Cortex of kidney (tissue), 1 donor: ENCODE measurements at places on chromosomes 2 and 18.

- DNase-seq, result no peak
These were observed 8.4 kb downstream of the DSEL start for GRCh38 chr18:67508146-67508545.

- DNase-seq, result no peak
These were observed 282.6 kb downstream of the CPS1 start for GRCh38 chr2:210839034-210839433.

- DNase-seq, result no peak
These were observed 598.1 kb upstream of the LRRTM4 start for GRCh38 chr2:78120275-78120674.

GRCh38 chr2:229226382-229226781, 44.7 kb downstream of the PID1 start:
- DNase-seq, result no peak

DNA sequence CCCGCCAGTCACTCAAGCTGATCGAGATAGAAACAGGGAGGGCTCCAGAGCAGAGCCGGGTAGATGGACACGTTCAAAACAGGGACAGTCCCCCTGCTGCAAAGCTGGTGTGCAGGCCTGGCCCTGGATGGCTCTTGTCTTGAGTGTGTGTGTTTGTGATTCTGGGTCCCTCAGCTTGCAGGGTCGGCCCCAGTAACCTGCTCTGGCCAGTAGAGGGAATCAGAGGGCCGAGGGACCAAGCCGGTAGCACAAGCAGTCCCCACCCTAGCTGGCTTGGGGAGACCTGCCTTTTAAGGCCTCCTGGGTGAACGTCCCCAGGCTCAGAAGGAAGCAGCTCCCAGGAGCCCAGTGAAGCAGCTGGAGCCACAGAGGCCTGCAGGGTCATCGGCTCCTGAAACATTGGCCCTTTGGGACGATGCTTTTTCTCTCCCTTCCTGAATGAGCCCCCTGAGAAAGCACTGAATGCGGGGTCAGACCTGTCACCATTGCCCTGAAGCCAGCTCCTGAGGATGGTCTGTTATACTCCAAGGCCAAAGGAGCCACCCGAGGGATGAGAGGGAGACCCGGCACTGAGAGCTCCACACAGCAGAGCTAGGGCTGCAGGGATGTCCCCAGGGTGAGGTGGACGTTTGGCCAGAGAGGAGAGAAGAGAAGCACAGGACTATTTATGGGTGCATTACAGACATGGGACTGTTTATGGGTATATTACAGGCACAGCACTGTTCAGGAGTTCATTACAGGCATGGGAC, 15.4 kb upstream of the MLPH start:
- no peak for DNase-seq
